Central memory CD8-positive, alpha-beta T cell (primary cell): ENCODE measurements at places on chromosomes 5 and 9.
A peak's percentile ranks its signal among the peaks of the same experiment; 100 is the strongest.

GRCh38 chr5:130871346-130872086 lies 293.5 kb downstream of the HINT1 start:
- peak; percentile 33 for DNase-seq

DNA sequence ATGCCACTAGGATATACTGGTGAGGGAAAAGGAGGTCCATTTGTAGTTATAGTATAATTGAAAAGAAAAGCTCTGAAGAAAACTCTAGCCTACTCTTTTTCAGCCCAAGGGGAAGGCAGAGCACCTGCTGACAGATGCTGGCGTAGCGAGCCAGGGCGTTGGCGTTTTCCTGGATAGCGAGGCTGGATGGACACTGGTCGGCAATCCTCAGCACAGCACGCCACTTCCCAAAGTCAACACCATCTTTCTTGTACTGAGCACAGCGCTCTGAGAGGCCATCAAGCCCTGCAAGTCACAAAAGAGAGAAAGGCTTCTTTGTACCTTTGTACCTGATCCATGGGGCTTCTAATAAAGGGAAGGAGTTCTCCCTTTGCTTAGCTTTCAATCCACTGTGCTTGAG lies 8.2 kb downstream of the ALDOB start:
- no peak for DNase-seq

DNA sequence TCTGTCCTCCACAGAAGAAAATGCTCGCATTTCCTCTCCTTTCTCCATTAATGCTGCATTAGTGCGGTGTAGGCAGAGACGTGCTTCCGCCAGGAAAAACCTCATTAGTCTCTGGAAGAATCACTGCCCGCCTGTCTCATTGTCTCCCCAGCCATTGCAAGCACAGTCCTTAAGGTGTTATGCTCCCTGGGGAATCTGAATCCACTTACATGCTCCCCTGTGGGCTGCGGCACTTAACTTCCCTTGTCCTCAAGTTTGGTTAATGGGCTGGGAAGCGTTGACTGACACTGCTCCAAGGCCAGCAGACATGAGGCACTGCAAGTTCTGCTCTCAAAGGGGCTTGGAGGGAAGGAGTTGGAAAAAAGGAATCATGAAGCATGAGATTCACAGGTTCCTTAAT lies 41.6 kb downstream of the TARS1 start:
- no peak for DNase-seq

- no peak for DNase-seq
These were observed 4.3 kb upstream of the QRFP start for GRCh38 chr9:130900701-130901497.

- no peak for DNase-seq
These were observed 2.9 kb downstream of the EDIL3 start for GRCh38 chr5:84381502-84382362.

- no peak for DNase-seq
These were observed 150.1 kb downstream of the DEPDC1B start for GRCh38 chr5:60549841-60550240.

DNA sequence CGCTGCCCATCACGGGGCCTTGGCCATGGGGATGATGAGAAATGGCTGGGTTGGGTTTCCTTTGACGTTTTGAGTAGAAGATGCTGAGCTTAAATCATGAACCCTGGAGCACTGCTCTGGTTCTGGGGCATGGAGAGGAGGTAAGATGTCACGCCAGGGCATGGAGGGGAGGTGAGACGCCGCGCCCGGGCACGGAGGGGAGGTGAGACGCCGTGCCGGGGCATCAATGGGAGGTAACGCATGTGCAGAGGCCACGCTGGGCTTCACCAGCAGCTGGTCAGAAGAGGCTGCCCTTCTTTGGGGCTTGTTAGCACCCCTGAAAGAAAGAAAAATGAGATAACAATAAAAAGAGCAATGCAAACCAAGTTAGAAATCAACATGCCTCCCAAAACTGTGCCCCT lies 322.5 kb upstream of the IRX4 start:
- no peak for DNase-seq

- DNase-seq = no peak
These were observed 6.5 kb upstream of the PLEKHG4B start for GRCh38 chr5:85334-85995.

DNA sequence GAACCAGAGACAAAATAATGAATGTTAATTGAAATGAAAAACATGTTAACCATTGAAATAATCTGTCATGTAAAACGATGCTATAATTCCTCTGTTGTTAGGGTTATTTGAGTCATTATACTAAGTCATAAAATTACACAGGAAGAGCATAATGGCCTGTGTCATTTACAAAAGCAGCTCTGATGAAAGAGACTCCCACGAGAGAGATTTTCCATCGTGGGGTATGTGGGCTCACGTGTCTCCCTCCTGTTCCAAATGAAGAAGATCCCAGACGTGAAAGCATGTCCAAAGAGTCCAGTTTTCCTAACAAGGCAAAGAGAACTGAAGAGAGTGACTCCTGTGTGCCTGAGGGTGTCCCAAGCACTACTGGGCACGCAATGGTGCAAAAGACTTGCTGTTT lies 379.8 kb downstream of the SPOCK1 start:
- no peak for DNase-seq

- DNase-seq = no peak
These were observed 350.6 kb downstream of the MLLT3 start for GRCh38 chr9:20271723-20272122.

GRCh38 chr9:114291064-114291474 lies 31.8 kb upstream of the ORM1 start:
- peak; percentile 40 for DNase-seq

DNA sequence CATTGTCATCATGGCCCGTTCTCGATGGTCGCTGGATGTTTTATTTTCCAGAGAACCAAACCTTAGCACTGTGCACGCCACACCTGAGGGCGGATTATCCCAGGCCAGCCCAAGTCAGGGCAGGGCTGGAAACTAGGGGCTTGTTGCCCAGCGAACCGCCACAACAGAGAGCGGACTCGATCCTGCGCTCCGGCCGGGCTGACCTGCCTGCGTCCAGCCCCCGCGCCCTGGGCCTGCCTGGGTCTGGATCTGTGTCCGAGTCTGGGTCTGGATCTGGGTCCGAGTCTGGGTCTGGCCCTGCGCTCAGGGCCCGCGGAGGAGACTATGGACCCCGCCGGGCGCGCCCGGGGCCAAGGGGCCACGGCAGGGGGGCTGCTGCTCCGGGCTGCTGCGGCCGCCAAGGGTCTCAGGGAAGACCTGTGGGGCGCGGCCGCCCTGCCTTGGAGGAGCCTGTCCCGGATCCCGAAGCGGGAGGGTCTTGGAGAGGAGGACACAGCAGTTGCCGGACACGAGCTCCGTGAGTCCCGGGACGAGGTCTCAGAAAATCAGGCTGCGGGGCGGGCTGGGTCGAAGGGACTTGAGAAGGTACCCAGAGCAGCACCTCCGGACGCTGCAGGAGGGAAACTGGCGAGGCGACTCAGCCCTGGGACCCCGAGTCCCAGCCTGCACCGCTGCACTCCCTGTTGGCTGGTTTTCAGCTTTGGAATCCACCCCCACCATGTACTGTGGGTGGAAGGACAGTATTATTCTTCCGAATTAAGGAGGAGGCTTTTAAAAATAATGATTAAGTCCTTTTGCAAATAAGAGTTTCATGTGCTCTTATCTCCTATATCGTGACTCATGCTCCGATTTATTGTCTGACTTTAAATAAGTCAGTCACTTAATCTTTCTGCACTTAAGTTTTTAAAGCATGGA lies at the start of gene ANKDD1B:
TSS of gene ANKDD1B (plus strand) at position 143 of the 915 bp plus-strand sequence. CDS start at position 325, 182 bp downstream.
- DNase-seq = no peak

GRCh38 chr5:162391833-162392232 lies 324.3 kb downstream of the GABRG2 start:
- no peak for DNase-seq

DNA sequence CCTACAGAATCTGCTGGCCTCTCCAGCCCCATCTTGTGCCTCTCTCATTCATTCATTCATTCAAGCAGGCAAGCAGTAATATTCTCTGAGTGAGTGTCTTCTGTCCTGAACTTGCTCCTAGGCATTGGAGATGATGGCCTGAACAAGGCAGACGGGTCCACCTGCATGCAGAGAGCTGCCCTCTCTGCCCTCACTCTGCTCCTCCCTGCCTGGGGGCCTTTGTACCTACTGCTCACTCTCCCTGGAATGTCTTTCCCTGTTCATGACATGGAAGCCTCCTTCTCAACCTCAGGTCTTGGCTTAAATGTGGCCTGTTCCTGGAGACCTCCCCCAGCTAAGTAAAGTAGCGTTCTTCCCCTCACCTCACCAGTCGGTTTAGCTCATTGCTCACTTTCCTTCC lies 6.6 kb downstream of the CDX1 start:
- DNase-seq = no peak

DNA sequence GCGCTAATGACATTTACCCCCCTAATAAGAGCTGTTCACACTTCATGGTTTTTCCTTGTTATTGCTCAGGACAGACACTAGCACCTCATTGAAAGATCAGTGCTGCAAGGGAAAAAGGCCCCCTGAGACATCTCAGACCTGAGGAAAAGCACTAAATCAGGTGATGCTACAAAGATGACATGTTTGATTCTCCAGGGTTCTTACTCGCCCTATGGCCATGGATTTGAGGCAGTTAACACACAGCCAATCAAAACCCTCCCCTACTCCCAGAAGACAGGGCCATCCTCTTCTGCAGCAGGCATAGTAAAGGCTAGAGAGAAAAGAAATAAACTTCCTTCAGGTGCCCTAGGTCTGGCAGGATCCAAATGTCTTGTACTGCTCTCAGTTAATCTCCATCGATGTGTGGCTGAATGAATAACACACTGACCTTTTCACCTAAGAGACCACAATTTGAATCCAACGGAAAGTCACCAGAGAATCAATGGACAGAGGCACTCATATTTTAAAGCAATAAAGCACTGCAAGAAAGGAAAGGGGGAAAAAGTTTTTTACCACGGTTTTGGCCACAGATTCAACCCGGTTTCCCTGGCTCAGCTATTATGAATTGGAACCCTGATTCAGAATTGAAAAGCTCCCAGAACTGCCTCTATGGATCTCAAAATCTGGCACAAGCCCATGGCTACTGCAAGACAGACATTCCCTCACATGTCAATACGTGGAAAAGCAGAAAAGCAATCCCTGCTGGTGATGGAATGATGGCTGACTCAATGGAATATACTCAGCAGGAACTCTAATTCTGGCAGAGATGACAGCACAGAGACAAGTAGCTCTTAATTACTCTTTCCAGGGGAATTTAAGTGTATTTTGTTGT lies 329.5 kb downstream of the BNC2 start:
- DNase-seq = no peak

- peak; percentile 28 for DNase-seq
These were observed 4.7 kb upstream of the TEX53 start for GRCh38 chr9:114662081-114662989.

DNA sequence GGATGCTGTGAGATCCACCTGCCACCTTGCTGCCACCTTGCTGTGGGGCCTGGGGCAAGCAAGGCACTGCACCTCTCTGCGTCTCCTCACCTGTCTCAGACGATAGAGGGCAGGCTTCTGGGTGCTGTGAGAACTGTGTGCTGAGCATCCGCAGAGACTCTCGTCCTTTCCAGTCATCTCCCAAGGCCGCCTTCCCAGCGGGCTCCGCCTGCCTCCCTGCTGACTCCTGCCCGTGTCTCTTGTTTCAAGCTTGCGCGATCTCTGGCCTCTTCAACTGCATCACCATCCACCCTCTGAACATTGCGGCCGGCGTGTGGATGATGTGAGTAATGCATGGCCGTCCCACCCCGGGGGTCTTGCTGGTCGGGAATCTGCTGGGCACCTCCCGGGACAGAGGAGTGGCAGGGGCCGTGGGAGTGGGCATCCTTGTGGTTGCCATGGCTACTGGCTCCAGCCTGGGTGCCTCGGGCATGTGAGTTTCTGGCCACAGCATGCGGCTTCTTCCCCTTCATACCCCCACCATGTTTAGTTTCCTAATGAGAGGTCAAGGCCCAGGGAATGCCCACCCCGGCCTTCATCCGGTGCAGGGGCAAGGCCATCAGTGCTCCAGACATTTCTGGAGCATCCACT lies 3.6 kb downstream of the CACFD1 start:
- no peak for DNase-seq

GRCh38 chr5:138831703-138832102 lies 43.4 kb downstream of the LRRTM2 start:
- DNase-seq = no peak

GRCh38 chr5:170628691-170629565 lies 125.1 kb downstream of the KCNIP1 start:
- DNase-seq = no peak

GRCh38 chr5:54517174-54517511 lies 416 bp upstream of the SNX18 start:
- no peak for DNase-seq

DNA sequence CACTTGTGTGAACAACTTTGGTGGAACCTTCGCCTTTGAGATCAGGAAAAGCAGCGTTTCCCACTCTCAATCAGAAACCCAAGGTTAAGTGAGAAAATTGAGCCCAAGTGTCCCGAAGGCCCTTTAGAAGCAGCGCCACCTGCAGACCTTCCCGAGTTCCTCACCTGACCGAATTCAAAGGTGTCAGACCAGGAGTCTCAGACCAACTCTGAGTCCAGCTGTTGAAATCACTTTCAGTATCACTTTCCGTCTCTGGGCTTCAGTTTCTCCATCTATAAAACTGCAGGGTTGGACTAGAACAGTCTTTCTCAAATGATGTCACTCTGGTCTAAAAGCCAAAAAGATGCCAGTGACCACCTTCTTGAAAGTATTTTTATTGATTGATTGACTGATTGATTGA lies 31.7 kb upstream of the GRHPR start:
- no peak for DNase-seq

- DNase-seq = no peak
These were observed 38.9 kb downstream of the AGTPBP1 start for GRCh38 chr9:85702726-85703289.

DNA sequence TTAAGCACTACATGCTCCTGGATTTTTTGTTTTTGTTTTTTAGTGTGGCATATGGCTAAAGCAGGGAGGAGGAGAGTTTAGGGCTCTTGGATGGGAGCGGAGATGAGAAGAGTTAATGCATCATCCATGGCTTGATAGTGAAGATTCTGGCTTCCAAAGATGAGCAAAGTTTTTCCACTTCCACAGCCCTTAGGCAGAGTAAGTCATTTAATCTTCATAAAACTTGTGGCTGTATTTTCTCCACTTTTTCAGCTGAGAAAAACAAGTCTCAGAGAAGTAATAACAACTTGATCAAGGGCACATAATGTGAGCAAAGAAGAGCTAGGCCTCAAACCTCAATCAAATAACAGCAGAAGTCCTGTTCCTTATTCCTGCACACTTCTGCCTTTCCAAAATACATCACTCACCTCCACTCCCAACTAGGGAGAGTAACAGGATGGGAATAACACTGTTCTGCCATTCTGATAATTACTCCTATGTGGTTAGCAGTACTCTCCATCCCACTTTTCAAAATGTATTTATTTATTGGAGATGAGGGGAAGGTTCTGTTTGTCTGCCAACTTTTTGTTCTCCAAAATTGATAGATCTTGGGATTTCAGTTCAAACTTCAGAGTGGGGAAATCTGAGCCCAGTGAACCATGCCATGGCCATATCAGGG lies 53.7 kb upstream of the DPYSL3 start:
- DNase-seq = no peak

DNA sequence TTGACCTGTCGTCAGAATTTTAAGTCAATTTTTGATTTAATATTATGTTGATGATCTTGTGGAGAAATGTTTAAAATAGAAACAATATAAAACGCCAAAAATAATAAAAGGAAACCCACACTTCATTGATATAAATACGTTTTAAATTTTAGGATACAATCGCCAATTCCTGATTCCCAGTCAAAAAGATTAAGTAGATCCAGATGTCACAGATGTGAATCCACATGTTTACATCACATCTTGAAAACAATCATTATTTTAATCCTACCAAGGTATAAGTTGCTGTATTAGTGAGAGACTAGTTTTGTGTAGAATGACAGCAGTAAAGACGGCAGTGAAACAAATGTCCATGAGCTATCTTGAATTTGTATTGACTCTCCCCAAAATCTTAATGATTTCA lies 4.9 kb downstream of the TAS2R1 start:
- no peak for DNase-seq
